ENCODE measurements at places on chromosomes 11 and 22.

- no peak for DNase-seq
These were observed 266.1 kb downstream of the MIAT start for GRCh38 chr22:26923531-26923930.

DNA sequence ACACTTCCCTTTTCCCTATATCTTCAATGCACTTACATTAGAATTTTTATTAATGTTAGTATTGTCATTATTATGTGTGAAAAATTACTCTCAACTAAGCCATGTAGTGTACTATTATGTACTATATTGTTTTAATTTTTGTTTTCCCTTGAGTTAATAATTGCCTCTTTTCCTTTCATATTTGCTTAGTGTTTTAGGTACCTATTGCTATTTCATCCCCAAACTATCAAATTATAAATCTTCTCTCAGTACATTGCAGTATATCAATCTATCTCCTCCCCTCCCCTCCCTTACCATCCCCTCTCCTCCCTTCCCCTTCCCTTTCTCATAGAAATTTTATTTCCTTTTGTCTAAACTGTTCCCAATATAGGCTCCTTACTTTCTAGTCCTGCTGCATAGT, 12.8 kb upstream of the TENM4 start:
- DNase-seq, result no peak

DNA sequence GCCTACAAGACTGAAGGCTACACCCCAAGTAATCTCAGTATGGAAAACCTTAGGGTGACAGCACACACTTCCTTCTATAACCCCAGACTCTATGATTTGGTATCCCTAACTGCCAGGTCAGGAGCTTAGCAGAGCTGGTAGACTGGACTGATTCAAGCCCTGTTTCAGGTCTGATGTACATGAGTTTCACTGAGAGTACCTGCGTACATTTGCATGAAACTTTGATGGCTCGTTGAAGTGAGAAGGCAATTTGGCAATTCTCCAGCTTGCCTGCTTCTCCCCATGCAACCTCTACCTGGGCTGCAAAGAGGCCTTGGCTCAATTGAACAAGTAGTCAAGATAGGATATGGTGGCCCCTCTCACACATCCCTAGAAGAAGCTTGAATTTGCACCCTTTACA, 10.2 kb downstream of the FIBIN start:
- no peak for DNase-seq

DNA sequence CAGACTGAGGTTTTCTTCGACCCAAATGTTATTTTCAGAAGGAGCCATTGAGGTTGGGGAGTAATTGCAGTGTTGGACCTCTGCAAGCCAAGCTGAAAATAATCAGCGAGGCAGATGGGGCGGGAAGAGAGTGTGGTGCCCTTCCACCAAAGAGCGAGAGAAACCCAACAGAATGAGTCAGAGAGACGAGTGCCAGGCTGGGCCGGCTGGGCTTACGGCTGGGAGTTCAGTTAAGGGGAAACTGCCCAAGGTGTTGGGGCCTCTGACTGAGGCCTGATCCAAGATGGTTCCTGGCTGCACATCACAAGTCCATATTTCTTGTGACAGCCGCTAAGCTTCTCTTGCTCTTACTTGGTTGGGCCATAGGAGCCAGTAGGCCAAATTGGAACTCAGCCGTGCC, 30.4 kb upstream of the CREB3L1 start:
- DNase-seq, result no peak

GRCh38 chr11:57240007-57240406, 3.0 kb upstream of the APLNR start:
- DNase-seq, result no peak

DNA sequence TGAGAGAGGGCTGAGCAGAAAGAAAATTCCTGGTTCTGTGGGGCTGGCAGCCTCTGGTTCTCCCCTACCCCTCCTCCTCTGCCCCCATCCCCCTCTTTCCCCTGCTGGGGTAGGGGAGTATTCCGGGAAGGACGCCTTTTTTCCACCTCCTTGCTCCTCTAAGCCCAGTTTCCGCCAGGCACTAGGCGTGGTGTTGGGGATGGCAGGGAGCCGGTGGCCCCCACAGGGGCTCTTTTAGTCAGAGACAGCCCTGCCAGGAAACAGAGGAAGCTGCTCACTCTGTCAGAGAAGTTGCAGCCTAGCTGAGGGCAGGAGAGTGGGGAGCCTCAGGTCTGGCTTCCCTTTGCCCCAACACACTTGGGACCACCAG, 15.6 kb upstream of the ARHGEF17 start:
- no peak for DNase-seq
